Nasal cavity respiratory epithelium epithelial cell of viscerocranial mucosa (primary cell): ENCODE measurements at places on chromosomes 7 and 10. TPM values are rescaled to one million over a fixed set of nuclear protein-coding genes. Genes with fewer than 3 reads are reported as not detected.

PAPSS2 gene
- total RNA-seq = 0.68 and 5.1 TPM in 2 replicates

ACHE gene
- total RNA-seq = under 0.01 and 0.28 TPM in 2 replicates

RNF148 gene
- under 0.01 and 0.21 TPM in 2 replicates for total RNA-seq

SSC4D gene
- total RNA-seq = 1.0 and 17.3 TPM in 2 replicates

ARHGEF5 gene
- 16.4 and 24.9 TPM in 2 replicates for total RNA-seq

ZNF680 gene
- total RNA-seq = 6.5 and 14.7 TPM in 2 replicates

SEMA3D gene
- 0.34 TPM in 1 of 2 replicates, not detected in the other for total RNA-seq

BHLHA15 gene
- total RNA-seq = 0.93 and 9.9 TPM in 2 replicates

COX19 gene
- 15.7 and 25.7 TPM in 2 replicates for total RNA-seq

COL28A1 gene
- under 0.01 TPM in 1 of 2 replicates, not detected in the other for total RNA-seq

COL17A1 gene
- total RNA-seq = 884 and 910 TPM in 2 replicates

SLC13A1 gene
- total RNA-seq = not detected in 2 replicates

AKR1E2 gene
- total RNA-seq = 3.8 and 4.8 TPM in 2 replicates

ZNF239 gene
- total RNA-seq = 2.7 and 4.2 TPM in 2 replicates

CDNF gene
- total RNA-seq = 1.2 and 1.4 TPM in 2 replicates

GALNT17 gene
- total RNA-seq = not detected in 2 replicates

C7orf57 gene
- 0.21 and 3.4 TPM in 2 replicates for total RNA-seq

WNT8B gene
- not detected in 2 replicates for total RNA-seq

SFRP5 gene
- not detected in 2 replicates for total RNA-seq
